ENCODE measurements at places on chromosomes 7 and 10.

DNA sequence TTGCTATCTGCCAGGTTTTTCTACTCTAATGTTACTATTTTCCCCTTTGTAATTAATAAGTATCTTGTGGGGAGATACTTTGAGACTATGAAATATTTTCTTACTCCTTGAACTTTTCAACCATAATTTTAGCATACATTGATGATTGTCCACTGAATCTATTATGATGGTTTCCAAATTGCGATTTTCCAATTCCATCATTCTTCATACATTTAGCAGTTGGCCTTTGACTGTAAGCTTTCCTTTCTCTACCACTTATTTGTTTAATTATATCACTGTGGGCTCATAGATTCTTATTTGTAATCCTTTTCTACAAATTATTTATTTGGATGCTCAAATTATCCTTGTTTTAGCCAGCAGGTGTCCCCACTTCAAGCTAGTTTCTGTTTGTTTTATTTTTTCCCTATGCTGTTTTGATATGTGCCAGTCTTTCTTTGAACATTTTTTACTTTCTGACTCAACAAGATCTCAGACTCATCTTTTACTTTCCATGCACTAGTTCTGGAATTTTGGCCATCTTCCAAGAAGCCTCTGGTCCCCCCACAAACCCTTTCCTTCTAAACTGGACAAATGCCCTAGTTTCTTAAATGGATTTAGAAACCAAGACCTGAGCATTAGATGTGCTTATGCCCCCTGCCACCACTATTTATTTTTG, 11.4 kb upstream of the MRPS16 start:
- DNase-seq, result peak; percentile 26

GRCh38 chr7:109663806-109664205, 1094.1 kb downstream of the DNAJB9 start:
- DNase-seq, result no peak

- DNase-seq, result no peak
Measured at GRCh38 chr10:17203416-17203815, 1.9 kb upstream of the TRDMT1 start.

- DNase-seq, result no peak
Measured at GRCh38 chr10:33743429-33743857, 409.0 kb upstream of the NRP1 start.

DNA sequence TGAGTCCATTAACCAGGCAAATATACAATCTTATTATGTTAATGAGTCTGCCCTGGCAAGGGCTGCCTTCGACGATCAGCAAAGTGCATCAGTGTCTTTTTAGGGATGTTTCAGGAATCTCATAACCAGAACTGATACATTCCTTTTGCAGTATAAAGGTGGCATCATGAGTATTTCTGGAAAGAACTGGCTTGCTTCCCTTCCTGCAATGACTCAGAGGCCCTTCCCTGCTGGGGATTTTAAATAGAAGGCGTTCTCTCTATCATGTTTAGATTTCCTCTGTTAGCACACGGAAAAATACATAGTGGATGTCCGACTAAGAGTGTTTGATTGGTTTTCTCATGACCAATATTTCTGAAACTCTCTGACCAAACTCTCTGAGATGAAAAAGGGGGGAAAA, 1.8 kb downstream of the NPS start:
- peak; percentile 0 for DNase-seq

- DNase-seq, result no peak
Measured at GRCh38 chr7:143047326-143047725, 4.8 kb upstream of the OR6V1 start.

GRCh38 chr7:10646194-10646593, 327.5 kb upstream of the PHF14 start:
- DNase-seq, result no peak

DNA sequence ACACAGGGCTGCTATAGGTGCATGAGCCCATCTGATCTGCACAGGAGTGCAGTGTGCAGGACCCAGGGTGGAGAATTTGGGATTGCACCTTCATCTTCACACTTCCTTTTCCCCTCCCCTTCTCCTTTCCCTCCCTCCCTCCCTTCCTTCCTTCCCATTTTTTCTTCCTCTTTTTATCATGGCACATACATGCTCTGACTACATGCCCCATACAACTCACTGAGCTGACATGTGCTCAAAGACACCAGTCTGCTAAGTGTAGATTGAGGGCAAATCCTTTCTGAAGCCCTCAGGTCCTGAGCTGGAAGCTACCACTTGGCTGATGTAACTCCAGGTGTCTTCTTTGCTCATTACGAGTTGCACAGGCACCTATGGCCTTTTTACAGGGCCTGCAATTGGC, 365.3 kb upstream of the ZNF32 start:
- DNase-seq, result no peak

GRCh38 chr10:75367021-75367487, 34.5 kb downstream of the ZNF503 start:
- DNase-seq, result peak; percentile 46

DNA sequence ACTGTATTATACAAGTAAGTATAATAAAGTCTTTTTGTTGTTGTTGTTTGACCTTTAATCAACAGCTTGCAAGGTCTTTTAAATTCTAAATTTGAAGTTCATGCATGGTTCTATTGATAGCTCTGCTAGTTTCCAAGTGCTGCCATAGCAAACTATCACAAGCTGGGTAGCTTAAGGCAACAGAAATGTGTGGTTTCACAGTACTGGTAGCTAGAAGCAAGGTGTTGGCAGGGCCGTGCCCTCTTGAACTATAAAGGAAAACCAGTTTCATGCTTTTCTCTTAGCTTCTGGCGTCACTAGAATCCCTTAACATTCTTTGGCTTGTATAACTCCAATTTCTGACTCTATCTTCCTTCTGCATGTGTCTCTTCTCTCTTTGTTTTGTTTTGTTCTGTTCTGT, 1021.9 kb upstream of the AUTS2 start:
- DNase-seq, result no peak

GRCh38 chr10:108249940-108250339, 1085.4 kb upstream of the SORCS1 start:
- DNase-seq, result peak; percentile 8

DNA sequence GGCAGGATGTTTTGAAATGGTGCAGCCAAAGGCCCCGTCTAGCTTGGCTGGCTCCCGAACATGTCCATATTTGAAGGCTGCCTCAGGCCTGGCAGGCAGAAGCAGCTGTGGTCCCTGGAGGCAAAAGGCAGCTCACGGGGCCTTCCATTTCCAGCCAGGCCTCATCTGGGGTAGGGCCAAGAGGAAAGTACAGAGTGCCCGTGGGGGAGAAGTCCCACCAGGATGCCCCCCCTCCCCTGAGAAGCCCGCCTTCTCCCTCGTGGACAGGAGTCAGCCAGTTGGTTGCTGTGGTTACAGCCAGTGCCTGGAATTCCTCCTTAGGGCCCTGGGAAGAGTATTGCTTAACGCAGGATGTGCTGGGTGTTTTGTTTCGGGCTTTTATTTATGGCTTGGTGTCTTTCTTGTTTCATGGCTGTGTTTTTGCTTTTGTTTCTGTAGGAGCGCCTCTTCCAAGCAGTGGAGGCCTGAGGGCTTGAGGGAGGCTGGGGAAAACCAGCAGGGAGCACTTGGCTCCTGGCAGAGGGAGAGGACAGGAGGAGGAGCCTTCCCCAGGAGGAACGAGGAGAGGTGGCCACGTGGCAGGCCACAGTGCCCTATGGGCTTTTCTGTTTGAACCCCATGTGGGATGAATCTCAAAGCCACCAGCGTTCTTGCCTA, 45.4 kb downstream of the CHST3 start:
- DNase-seq, result peak; percentile 84

DNA sequence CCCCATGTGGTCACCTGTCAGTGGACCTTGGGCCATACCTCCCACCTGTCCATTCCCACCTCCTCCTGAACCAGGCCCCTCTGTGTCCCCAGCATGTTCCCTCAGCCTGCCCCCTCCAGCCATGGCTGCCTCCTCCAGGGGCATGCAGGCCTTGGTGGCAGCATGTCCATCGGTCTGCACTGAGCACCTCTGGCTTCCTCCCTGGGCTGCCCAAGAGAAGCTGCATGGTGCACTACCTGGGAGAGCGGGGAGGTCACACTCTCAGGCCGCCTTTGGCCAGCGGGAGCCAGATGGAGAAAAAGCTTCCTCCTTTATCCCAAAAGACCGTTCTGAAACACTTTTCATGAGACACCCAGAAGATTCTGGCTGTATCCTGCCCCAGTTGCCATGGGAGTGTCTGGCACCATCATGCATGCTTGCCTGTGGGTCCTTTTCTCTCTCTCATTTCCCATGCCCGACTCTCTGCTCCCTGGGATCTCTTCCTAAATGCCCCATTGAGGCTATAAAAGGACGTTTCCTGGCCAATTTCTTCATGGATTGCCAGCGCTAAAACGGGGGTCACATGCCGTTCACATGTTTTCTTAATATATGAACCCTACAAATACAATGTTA, 45.5 kb upstream of the MGMT start:
- DNase-seq, result no peak

GRCh38 chr7:3246127-3246526, 54.9 kb upstream of the SDK1 start:
- DNase-seq, result no peak

GRCh38 chr10:58827381-58827780, 314.7 kb downstream of the BICC1 start:
- no peak for DNase-seq

DNA sequence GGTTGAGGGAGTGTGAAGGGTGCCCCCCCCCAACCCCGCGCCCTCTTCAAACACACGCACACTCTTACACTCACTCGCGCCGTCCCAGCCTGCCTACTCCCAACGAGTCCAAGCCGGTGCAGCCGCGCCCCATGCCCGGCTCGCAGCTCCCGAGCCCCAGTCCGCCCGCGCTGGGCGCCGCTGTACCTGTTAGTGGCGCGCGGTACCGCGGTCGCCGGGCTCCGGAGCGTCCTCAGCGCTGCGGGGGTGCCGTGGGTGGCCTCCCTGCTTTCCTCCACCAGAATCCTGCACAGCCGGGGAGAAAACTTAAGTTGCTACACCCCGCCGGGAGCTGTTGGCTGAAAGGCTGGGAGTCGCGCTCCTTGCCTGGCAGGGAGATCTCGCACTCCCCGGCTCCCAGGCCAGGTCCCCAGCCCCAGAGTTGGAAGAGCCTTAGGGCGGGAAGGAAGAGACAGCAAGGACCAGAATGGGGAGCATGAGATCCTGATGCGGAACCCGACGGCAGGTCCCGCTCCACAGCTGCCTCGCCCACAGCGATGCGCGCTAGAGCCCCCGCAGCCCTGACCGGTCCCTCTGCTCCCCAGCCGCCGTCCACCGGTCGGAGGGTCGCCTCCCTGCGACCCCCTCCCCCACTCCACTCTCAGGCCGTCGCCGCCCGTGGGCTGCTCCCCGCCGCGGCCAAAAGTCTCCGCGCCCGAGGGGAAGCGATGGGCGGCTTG, 863 bp downstream of the ST8SIA6 start:
- peak; percentile 27 for DNase-seq

GRCh38 chr7:149831741-149832219, 6.4 kb upstream of the ZNF862 start:
- DNase-seq, result no peak

DNA sequence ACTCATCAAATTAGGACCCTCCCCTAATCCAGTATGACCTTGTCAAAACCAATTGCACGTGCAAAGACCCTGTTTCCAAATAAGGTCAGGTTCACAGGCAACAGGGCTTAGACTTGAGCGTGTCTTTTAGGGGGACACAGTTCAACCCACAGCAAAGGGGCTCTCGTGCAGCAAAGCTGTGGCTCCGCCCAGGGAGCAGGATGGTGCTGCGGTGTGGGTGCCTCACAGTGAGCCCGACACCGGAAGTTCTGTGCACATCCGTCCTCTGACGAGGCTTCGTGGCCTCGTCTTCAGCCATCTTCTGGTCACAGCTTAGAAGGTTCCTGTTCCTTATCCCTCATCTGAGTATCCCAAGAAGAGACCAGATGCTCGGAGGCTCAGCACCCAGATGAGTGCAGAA, 509.2 kb upstream of the FOXK1 start:
- DNase-seq, result no peak

GRCh38 chr7:28298870-28299518, 113.3 kb upstream of the CREB5 start:
- peak; percentile 74 for DNase-seq

GRCh38 chr10:73467206-73467605, 28.6 kb downstream of the PPP3CB start:
- DNase-seq, result no peak

GRCh38 chr10:27345455-27345920, 104.9 kb upstream of the ACBD5 start:
- DNase-seq, result no peak

DNA sequence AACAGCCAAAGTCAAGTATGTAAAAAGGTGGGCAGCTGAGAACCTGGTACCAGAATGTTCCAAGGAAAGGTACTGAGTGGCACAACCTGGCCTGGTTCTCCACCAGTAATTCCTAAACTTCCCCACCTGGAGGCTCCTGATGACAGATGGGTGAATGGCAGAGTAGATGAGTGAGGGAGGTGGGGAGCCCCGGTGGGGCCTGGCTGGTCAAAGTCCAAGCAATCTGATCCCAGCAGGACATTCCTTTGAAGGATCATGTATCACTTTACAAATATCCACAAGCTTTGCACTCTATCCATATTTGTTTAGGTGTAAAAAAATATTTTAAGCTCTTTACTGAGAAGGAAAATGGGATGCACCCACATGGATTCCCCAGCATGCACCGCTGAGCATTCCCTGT, 250.2 kb downstream of the DPP6 start:
- no peak for DNase-seq

- DNase-seq, result no peak
Measured at GRCh38 chr10:75395066-75395931, 6.3 kb downstream of the ZNF503 start.

- no peak for DNase-seq
Measured at GRCh38 chr7:126750207-126750911, 502.4 kb downstream of the GRM8 start.

- no peak for DNase-seq
Measured at GRCh38 chr7:139648941-139649425, 125.5 kb downstream of the CLEC2L start.

DNA sequence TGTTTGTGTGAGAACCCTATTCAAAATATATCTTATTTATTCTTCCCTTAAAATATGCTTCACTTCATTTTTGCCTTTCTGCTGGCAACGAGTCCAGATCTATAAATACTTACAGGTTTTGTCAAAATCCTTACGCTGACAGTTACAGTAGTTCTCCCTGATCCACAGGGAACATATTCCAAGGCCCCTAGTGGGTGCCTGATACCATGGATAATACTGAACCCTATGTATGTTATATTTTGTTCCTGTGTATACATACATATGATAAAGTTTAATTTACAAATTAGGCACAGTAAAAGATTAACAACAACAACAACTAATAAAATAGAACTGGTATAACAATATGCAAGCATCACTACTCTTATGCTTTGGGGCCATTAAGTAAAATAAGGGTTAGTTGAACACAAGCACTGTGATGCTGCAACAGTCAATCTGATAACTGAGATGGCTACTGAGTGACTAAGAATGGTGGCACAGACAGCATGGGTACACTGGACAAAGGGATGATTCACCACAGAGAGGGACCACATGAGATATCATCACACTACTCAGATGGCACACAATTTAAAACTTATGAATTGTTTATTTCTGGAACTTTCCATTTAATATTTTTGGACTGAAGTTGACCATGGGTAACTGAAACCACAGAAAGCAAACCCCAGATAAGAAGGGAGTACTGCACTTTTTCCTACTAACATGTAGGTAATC, 29.4 kb upstream of the PCGF5 start:
- DNase-seq, result peak; percentile 70
